ENCODE measurements at places on chromosomes 12 and 14.

DNA sequence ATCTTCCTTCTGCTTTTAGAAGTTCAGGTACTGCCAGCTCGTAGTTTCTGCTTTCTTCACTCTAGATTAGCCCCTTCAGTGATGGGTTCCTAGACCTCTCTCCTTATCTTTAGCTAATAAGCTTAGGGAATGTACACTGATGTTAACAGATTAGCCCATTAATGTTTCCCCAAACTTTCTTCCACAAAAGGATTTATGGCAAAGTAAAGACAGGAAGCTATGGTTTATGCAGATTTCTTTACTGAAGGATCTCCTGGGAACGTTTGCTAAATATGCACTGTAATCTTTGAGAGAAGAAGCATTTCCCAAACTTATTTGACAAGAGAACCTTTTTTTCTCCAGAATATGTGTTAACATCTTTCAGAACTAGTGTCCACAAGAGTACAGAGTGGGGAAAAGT is 4.2 kb downstream of the SOCS4 start:
- DNase-seq = no peak

DNA sequence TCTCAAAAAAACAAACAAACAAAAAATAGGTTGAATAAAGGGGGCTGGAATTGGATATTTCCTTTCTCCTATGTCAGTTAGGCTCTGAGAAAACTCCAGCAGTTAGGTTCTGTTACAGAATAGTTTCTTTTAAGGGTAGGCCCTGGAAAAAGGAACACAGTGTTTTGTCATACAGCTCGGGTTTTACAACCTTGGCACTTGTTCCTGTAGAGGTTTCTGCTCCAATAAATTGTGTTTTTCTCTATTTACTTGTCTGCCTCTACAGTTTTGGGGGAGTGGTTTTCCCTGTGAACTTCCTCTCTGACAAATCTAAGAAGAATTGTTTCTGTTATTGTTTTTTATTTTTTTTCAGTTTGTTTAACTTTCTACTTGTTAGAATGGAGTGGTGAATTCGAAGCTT is 167.6 kb downstream of the ACSS3 start:
- peak; percentile 75 for DNase-seq

DNA sequence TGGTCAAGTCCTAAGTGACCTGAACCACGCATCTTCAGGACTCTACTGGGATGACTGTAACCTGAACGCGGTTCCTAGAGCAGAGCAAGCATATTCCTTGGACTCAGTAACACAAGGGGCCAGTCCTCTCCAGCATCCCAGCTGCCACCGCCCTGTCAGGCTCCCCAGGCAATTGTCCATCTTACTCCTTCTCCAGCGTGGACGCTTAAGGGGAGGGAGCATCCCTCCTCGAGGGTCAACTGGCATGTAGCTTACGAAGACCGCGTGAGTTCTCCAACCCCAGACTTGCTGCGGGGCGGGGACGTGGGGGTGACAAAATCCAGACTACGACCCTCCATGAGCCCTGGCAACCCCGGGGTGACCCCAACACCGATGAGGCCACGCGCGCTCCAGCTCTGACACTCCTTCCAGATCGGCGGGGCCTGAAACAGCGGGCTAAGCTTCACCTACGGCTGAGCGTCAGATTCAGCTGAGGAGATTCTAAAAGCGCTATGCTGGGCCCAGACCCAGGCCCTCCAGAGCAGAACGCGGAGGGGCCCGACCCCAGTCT is 846 bp upstream of the MTHFD1 start:
- DNase-seq = no peak

GRCh38 chr14:72582582-72582981 is 311.3 kb downstream of the DPF3 start:
- DNase-seq = no peak

- DNase-seq = no peak
These were observed 960 bp upstream of the LRFN5 start for GRCh38 chr14:41605550-41606281.

- DNase-seq = no peak
These were observed 98.0 kb downstream of the SAMD4A start for GRCh38 chr14:54664961-54665360.

DNA sequence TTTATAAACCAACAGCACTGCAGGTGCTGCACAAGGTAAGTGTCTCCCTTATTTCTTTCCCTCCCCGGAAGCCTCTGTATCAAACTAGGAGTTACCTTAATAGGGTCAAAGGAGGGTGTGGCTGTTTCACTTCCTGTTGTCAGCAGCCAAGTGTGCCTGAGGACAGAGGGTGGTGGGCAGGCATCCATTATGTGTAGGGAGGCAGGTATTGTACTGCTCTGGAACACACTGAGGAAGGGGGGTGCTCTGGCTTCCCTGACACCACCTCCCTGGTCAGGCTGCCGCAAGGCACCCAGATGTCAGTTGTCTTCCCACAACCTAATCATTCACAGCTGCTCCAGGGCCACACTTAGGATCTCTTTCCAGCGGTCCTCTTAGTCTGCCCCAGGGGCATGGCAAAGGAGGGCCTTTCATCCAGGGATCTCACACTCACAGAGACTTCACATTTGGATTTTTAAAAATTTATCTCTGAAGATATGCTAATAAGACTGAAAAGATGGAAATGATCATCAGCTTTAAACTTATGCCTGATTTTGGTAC is 132.0 kb upstream of the ARHGAP5 start:
- no peak for DNase-seq

DNA sequence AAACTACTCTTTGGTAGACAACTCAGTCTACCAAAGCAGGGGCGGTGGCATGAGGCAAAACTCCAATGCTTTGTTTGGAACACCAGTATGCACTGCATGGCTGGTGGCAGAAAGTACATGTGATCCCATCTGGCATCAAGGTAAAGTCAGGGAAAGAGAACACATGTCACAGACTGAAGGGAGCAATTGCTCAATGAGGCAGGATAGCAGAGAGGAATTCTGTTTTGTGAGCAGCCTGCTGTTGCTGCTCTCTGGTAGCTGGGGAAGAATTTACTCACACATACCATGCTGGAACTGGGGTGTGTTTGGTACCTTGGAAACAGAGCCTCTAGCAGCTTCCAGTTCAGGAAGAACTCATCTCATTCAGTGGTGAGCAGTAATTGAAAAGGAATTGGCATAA is 84.8 kb downstream of the HELB start:
- DNase-seq = no peak

DNA sequence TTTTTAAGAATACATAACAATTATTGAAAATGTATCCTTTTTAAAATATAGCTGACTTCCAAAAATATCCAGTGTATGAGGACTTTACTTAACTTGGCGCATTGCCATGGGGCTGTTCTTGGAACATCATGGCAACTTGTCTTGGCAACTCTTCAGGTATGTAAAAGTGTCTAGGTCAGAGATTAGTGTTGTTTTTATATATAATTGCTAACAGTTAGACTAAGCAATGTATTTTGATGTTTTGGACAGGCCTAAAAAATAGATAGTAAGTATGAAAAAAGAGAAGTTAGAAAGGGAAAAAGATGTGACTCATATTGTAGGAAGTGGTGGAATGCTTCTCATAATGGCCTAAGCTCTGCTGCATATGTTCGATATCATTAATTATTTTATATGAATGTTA is 70.9 kb downstream of the MON2 start:
- DNase-seq = peak; percentile 73

- no peak for DNase-seq
These were observed 12.8 kb downstream of the TNFRSF1A start for GRCh38 chr12:6328945-6329702.

GRCh38 chr14:75050852-75051555 is at the start of gene MLH3:
MLH3 (minus strand) TSS chr14:75051467; CDS start chr14:75049655, 1,812 bp downstream.
- no peak for DNase-seq

- no peak for DNase-seq
These were observed 28.2 kb downstream of the WBP11 start for GRCh38 chr12:14774906-14775635.

GRCh38 chr14:105894978-105895881 is 368.8 kb downstream of the TMEM121 start:
- no peak for DNase-seq

- DNase-seq = no peak
These were observed 385.3 kb upstream of the DDHD1 start for GRCh38 chr14:53538316-53538881.

GRCh38 chr14:22883173-22883976 is at the start of gene REM2:
REM2 (plus strand) TSS chr14:22883222; CDS start chr14:22883288, 66 bp downstream.
- no peak for DNase-seq

GRCh38 chr12:30457621-30458289 is 237.9 kb downstream of the IPO8 start:
- DNase-seq = peak; percentile 82

- DNase-seq = no peak
These were observed 802 bp upstream of the TMPRSS12 start for GRCh38 chr12:50841716-50842531.

DNA sequence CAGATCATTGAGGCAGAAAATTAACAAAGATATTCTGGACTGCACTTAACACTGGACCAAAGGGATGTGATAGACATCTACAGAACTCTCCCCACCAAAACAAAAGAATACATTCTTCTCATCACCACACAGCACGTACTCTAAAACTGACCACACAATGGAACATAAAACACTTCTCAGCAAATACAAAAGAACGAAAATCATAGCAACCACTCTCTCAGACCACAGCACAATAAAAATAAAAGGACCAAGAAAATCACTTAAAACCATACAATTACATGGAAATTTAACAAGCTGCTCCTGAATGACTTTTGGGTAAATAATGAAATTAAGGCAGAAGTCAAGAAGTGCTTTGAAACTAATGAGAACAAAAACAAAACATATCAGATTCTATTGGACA is 254.0 kb upstream of the STXBP6 start:
- DNase-seq = no peak

DNA sequence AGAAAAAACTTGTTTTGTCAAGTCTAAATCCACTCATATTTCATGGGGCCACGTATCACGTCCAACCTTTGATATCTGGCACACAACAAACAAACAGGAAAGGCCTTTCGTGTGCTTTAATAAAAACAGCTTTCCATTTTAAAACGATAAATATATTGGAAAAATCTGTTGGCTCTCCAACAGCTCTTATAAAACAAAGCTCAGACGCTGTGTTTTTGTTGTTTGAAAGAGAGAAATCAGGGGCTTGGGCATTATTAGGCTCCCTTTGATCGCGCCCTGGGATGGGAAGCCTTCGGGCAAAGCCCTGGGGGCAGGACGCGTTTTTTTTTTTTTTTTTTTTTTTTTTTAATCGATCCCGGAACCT is 429 bp upstream of the PLEKHA5 start:
- peak; percentile 69 for DNase-seq

DNA sequence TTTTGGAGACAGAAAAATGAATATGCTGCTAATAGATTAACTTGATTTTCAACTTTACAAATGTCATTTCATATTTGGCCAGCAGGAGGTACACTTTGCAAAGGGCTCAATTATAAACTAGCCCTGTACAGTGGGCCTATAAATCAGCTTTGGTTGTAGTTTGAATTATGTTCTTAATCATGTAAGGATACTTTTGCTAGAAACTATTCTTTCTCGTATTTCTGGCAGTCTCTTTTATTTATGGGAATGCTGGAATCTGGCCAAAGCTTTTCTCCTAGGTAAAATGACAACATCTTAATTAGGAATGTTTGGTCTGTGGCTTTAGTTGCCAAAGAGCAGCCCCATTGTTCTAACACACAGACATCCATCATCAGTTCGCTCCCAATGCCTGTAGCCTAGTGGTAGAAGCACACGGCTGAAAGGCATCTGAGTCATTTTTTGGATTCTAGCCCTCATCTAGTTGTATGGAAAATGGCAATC is 1322.3 kb upstream of the SEL1L start:
- DNase-seq = no peak

DNA sequence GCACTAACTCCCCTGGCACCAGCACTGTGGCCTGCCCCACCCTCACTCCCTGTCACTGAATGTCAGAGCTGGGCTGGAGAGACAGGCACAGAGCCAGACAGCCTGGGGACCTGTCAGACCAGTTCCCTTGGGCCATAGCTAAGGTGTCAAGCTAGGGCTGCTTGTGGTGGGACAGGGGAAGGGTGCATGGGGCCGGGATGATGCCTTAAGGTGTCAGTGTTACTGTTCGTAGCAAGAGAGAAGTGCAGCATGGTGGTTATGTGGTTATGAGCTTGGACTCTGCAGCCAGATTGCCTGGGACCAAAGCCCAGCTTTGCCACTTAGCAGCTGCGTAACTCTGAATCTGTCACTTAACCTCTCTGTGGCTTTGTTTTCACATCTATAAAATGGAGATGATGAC is 3.8 kb downstream of the RAPGEF3 start:
- peak; percentile 77 for DNase-seq

- DNase-seq = no peak
These were observed 92.7 kb downstream of the C12orf75 start for GRCh38 chr12:105423237-105423636.

GRCh38 chr14:59311723-59312122 is 123.3 kb downstream of the DAAM1 start:
- no peak for DNase-seq

GRCh38 chr14:53536446-53536845 is 383.3 kb upstream of the DDHD1 start:
- DNase-seq = no peak

DNA sequence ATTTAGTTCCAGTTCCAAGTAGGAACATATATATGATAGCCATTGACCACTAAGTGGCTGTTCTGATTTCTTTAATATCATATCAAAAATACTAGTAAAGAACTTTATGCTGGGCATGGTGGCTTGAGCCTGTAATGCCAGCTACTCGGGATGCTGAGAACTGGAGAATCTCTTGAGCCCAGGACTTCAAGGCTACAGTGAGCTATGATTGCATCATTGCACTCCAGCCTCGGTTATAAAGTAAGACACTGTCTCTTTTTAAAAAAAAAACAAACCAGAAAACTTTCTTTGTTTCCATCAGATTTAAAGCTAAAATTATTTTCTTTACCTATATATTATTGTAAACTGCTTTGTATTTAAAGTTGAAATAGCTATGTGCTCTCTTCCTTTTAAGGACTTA is 127.0 kb downstream of the SCAF11 start:
- DNase-seq = no peak

DNA sequence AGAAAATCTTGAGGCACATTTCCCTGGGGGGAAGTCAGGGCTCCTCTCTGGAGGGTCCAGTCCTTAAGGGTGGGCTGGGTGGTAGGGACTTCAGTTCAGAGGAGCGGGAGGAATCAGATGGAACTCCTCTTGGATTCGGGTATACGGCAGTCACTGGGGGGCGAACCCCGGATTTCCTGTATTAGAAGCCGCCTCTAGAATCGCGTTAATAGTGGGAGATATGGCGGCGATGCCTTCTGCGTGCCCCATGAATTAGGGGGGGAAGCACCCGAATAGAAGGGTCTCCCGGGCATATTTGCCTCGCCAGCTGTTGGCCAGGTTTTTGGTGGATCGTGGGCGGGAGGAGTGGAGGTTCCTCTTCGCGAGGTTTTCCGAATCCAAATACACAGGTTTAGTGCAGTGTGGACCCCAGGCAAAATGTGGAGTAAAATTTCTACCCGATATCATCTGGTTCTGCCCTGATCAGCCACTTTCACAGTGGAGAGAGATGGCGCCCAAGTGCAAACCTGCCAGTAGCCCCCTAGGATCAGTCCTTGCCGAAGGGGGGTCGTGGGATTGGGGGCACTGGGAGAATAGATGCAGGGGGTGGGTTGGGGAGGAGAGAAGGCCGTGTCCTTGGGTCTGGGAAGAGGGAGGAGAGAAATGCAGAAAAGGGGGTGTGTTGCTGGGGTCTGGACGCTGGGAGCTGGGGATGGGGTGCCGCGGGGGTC is 628 bp downstream of the MEG3 start:
- DNase-seq = no peak
